Stimulated activated CD8-positive, alpha-beta memory T cell treated with anti-CD3 and anti-CD28 coated beads, Interleukin-4, amount 100 ng/mL, for 1 hour (primary cell): ENCODE measurements at places on chromosomes 2 and 18.

- DNase-seq: no peak
These were observed 83.8 kb upstream of the PPM1B start for GRCh38 chr2:44084850-44085249.

GRCh38 chr18:79199691-79200374 is 130.6 kb downstream of the ATP9B start:
- no peak for DNase-seq

DNA sequence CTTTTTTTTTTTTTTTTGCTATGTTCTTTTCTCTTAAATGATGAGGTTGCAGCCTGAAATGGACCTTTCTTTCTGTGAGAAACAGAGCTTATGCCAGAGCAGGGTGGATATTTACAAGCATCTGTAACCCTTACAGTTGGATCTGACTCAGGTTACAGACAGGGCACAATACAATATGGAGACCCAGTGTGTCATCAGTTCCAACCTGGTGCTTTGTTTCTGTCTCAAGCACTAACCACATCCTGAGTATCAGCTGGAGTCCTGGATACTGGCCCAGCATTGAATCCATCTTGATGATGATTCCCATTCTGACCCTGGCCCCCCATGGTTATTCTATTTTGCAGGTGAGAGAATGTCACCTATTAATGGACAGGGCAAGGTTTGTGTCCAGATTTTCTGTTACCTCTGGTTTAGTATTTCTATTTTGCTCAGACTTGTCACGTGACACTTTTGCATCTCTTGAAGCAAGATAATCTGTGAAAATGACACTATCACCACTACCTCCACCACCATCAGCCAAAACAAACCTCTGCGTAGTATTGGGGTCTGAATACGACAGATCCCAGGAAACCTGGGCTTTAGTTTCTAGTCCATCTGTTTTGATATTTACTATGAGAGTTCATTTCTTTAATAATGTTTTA is 174.0 kb downstream of the CCDC85A start:
- DNase-seq: no peak

DNA sequence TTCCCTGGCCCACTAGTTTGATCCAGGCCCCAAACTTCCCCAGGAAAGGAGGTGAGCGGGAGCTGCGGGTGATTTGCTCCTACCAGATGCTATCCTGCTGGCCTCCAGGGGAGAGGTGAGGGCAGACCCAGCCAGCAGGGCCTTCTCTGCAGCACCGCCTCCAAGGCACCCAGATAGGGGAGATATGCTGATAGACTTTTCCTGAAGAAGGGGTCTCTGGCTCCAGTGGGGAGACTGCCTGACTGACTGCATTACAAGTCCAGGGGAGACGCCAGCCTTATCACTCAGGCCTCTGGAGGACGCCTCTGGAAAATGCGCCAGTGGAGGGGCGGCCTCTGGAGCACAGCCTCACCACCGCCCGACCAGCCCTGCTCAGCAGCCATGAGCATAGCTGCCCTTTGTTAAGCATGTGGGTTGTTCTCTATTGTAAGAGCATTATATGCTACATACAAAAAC is 60.6 kb upstream of the SMAD7 start:
- DNase-seq: no peak

DNA sequence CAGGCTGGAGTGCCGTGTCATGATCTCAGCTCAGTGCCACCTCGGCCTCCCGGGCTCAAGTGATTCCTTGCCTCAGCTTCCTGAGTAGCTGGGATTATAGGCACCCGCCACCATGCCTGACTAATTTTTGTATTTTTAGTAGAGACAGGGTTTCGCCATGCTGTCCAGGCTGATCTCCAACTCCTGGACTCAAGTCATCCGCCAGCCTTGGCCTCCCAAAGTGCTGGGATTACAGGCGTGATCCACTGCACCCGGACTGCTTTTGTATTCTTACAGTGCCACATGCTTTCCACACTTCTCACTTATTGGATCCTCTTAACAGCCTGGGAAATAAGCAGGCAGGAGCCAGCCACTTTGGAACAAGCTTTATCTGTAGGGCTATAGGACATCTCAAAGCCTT is 25.3 kb upstream of the BCL2L11 start:
- DNase-seq: no peak

GRCh38 chr2:128302011-128302743 is 16.5 kb downstream of the HS6ST1 start:
- DNase-seq: no peak

GRCh38 chr2:202115479-202115971 is 42.5 kb downstream of the KIAA2012 start:
- no peak for DNase-seq

- no peak for DNase-seq
These were observed 390.2 kb downstream of the THSD7B start for GRCh38 chr2:137155356-137156104.

DNA sequence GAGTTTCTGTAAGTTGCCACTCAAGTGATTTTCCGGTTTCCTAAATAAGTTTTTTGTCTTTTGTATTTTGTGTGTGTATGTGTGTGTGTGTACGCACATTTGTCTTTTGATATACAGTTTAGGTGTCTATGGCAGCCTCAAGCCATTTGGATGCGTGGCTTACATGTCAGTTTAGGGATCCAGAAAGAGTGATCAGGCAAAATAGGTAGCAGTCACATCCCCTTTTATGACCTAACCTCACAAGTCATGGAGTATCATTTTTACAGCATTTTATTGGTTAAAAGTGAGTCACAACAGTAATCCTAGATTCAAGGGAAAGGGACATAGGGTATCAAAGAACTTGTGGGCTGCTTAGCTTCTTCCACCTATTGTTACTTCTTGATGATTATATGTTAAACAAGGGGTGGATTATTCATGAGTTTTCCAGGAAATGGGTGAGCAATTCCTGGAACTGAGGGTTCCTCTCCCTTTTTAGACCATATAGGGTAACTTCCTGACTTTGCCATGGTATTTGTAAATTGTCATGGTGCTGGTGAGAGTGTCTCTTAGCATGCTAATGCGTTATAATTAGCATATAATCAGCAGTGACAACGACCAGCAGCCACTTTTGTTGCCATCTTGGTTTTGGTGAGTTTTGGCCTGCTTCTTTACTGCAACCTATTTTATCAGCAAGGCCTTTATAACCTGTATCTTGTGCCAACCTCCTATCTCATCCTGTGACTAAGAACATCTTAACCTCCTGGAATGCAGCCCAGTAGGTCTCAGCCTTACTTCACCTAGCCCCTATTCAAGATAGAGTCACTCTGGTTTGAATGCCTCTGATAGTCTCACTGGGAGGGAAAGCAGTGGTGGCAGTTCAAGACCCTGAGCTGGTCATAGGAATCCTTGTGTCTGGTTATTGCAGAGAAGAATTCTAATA is 8.6 kb upstream of the SOCS6 start:
- DNase-seq: no peak

GRCh38 chr2:85318222-85319074 is 9.3 kb downstream of the TGOLN2 start:
- no peak for DNase-seq

GRCh38 chr18:46583711-46584110 is 73.3 kb downstream of the LOXHD1 start:
- DNase-seq: no peak

GRCh38 chr2:133490411-133490980 is 77.8 kb downstream of the NCKAP5 start:
- no peak for DNase-seq

DNA sequence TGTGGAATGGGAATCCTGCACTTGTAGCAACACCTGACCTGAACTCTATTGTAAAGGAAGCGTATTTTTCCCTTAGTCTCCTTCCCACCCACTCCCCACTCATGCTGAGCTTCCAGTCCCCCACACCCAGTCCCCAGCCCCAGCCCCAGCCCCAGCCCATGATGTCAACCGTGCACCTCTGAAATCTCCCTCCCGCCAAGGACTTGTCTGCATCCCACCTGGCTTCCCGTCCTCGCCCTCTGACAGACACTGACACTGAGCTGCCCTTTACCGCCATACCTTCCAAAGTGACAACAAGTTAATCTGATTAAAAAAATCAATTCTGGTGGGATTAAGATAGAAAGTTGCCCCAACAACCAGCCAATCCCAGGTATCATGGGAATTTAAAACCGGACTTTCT is 213.6 kb upstream of the CELF4 start:
- DNase-seq: no peak

DNA sequence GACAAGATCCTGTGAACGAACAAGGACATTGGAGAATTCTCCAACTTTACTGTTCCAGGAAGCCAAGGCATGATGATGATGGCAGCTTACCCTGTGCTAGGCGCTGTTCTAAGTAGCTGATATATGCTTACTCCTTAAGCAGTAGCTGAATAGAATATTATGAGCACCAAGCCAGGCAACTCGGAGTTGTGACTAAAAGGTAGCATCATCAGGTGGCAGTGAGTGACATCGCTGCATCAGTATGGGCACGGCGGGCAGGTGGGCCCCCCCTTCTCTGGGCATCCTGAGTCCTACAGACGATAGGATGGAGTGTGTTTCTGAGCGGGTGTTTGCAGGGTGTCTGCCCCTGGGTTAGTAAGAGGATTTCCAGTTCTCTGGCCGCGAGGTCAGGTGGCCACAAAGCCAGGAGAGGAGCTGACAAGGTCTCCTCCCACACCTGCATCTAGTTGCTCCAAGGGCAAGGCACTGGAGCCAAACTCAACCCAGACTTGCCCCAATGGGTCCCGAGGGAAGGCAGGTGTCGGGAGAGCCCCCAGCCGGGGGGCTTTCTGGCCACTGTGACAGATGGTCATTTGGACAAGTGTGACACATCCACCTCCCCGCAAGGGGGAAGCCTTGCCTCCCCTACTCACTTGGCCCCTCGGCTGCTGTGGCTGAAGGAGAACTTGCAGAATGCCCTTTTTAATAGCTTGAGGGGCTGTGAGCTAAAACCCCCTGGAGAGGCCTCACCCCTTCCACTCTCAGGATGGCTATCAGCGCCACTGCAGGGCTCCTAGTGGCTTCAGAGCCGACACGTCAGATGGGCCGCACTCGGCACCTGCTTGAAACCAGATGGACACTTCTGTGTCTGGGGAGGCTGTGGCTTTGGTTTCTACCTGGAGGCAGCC is 55.5 kb downstream of the CRACDL start:
- DNase-seq: no peak

DNA sequence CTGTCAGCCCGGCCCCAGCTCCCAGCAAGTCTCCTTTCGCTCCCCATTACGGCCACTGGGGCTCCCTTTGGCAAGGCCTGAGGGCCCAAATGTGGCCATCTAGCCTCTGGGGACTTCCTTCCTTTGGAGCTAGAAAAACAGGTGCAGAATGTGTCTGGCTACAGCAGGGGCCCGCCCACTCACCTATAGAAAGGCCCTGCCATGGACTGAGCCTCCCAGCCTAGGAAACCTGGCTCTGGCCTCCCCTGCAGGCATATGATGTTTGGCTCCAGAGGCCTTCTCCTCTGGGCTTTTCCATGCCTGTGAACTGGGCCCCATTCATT is 55.3 kb upstream of the ALPP start:
- DNase-seq: no peak

GRCh38 chr2:105763076-105763475 is 18.4 kb downstream of the NCK2 start:
- DNase-seq: no peak

DNA sequence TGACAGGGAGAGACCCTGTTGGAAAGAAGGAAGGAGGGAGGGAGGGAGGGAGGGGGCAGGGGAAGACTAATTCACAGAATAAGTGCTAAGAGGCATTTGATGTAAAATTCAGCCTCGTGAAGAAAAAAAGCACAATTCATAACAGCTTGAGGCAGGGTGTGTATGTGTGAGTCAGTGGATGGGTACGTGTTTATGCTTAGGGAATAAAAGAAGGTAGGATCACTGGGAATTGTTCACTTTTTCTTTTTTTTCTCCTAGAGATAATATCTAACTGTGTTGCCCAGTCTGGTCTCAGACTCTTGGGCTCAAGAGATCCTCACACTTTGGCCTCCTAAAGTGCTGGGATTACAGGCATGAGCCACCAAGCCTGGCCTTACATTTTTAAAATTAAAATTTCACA is 39.2 kb downstream of the WDR33 start:
- no peak for DNase-seq

- DNase-seq: no peak
These were observed 12.3 kb downstream of the FASTKD1 start for GRCh38 chr2:169561364-169561763.

- no peak for DNase-seq
These were observed 96.2 kb upstream of the STK39 start for GRCh38 chr2:168343586-168343985.

GRCh38 chr18:72847771-72848170 is 20.0 kb downstream of the NETO1 start:
- DNase-seq: no peak

- no peak for DNase-seq
These were observed 344.9 kb downstream of the TSN start for GRCh38 chr2:122100346-122100745.

DNA sequence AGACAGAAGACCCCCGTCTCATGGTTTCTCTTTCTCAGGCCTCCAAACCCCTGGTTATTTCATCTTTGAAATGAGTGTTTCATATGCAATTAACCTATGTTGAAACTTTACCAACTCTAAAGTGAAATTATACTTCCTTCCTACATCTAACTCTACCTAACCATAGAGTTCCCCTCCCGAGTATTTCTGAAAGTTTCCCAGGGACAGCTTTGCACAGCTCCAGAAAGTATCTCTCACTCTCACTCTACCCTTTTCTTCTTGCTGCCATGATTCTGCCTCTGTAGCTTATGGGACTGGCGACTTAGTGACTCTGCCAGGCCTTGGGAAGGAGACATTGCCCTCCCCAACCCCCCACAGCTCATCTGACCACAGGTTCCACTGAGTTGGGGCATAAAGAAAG is 107.9 kb downstream of the B3GNT2 start:
- no peak for DNase-seq

GRCh38 chr2:20953146-20953824 is 90.6 kb downstream of the APOB start:
- DNase-seq: no peak

DNA sequence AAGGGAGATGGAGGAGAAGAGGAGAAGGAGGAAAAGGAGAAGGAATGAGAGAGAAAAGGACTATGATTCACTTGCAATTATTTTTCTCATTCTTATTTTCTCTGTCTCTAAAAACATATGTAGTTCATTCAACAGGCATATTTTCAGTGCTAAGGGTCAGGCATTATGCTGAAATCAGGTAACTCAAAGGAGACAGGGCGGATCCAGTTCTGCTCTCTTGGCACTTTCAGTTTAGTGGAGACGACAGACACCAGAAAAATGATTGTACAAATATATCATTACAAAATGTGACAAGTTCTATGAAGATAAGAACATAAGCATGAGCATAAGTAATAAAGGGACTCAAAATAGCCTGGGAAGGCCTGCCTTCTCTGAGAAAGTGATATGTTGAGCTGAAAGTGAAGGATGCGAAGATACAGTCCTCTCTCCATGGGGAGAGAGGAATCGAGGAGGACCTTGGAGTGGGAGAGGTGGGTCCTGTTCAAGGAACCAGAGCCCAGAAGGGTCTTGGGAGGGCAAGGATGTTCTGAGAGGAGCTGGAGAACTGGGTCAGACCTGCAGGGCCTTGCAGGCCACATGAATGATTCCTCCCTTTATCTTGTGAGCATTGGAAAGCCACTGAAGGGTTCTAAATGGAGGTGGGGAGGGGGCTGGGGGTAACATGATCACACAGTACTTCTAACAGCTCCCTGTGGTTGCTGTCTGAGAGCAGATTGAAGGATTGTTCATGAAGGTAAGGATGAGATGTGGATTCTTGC is 58.6 kb upstream of the TMEM17 start:
- no peak for DNase-seq
